Keratinocyte (primary cell): ENCODE measurements at places on chromosomes 2 and 18.
A peak's percentile ranks its signal among the peaks of the same experiment; 100 is the strongest.

GRCh38 chr2:160423126-160423525, 70.5 kb downstream of the RBMS1 start:
- no peak for DNase-seq

GRCh38 chr18:25842665-25843064, 247.7 kb downstream of the SS18 start:
- no peak for DNase-seq

- DNase-seq, result no peak
These were observed 594 bp downstream of the FAM161A start for GRCh38 chr2:61853086-61853846.

DNA sequence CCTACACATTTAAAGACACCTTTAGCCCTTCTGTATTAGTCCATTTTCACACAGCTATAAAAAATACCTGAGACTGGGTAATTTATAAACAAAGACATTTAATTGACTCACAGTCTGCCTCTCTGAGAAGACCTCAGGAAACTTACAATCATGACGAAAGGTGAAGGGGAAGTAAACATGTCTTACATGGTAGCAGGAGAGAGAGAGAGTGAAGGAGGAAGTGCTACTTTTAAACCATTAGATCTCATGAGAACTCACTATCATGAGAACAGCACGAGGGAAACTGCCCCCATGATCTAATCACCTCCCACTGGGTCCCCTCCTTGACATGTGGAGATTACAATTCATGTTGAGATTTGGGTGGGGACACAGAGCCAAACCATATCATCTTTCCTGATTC, 946.6 kb downstream of the SLC4A3 start:
- no peak for DNase-seq

DNA sequence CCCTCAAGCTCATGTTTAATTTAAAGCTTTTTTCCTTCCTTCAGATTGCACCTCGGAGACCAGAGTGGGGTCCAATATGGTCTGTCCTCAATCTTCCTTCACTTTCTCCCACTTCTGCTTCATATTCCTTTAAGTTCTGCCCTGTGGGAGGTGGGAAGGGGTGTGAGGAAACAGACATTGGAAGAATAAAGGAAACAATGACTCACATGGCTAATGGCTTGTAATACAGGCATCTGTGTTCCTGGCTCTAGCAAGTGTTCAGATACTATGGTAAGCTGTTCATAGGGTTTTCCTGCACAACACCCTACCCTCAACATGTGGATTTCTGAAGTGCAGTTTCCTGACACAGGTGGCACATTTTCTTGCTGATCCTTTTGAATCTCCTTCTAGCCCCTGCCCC, 209.5 kb downstream of the PIK3C3 start:
- DNase-seq, result no peak

GRCh38 chr2:218964041-218964771, 4.7 kb downstream of the CDK5R2 start:
- DNase-seq, result peak; percentile 50

GRCh38 chr2:48085888-48086287, 179.6 kb upstream of the FBXO11 start:
- no peak for DNase-seq

DNA sequence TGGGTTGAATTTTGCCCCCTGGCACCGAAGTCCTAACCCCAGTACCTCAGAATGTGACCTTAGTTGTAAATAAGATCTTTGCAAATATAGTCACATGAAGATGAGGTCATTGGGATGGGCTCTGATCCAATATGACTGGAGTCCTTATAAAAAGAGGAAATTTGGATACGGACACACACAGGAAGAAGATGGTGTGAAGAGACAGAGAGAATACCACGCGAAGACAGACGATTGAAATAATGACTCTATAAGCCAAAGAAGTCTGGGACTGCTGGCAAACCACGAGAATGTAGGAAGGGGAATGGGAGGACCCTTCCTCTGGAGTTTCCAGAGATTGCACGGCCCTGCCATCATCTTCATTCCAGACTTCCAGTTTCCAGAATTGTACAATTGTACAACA, 98.6 kb downstream of the CPO start:
- DNase-seq, result no peak

GRCh38 chr2:156456616-156457015, 20.4 kb downstream of the GPD2 start:
- DNase-seq, result no peak

DNA sequence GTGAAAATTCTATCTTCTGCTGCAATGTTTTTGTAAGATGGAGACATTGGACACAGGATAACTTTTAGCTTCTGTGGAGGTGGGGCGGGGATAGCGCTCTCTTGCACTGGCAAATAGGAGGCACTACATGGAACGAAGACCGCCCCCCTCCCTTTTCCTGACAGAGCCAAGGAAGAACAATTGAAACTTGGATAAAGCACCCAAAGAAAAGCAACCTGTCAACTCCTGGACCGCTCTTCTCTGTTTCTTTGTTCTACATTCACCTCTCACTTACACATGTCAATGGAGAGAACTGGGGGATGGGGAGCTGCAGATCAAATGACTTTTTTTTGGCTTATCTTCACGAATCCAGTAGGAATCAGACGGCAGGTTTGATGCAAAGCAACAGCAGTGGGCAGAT, 126.3 kb upstream of the CHAC2 start:
- no peak for DNase-seq

DNA sequence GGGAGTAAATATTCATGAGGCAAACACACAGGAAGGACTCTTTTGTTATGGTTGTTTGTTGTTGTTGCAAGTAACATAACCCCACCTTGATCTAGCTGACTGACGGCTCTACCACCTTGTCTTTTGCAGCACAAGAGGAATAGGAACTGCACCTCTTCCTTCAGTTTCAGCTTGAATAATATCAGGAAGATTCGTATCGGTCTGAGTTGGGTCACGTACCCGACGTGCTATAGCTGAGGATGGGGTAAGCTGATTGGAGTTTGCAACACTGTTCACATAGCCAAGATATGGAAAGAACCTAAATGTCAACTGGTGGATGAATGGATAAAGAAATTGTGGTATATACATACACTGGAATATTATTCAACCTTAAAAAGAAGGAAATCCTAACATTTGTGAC, 14.5 kb upstream of the IL1RN start:
- DNase-seq, result no peak
